NCI-H69 (cell line): ENCODE measurements at places on chromosomes 6 and 20.

- DNase-seq = peak; percentile 14
Observed at GRCh38 chr20:62142252-62143080, 728 bp downstream of the PSMA7 start.

GRCh38 chr6:84771125-84771755 is 6.8 kb upstream of the TBX18 start:
- no peak for DNase-seq

GRCh38 chr6:13454286-13455221 is 32.8 kb downstream of the GFOD1 start:
- DNase-seq = peak; percentile 14

- DNase-seq = no peak
Observed at GRCh38 chr20:23408957-23409356, 12.3 kb downstream of the NAPB start.

DNA sequence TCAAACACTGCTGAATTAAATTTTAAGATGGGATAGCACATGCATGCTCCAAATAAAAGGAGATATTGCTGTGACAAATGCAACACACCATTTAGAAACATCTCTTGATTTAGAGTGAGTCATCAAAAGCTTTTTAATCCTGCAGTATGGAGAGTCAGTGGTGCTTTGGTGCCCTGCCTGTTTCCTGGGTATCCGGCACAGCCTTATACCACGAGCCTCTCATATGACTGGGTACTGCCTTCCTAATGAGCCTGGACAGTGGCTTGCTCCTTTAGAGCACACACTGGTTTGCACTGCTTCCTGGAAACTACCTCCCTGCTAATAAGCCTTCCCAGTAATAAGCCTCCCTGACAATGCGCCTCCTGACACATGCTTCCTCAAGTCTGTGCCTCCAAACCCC is 65.3 kb upstream of the KCNK16 start:
- no peak for DNase-seq

DNA sequence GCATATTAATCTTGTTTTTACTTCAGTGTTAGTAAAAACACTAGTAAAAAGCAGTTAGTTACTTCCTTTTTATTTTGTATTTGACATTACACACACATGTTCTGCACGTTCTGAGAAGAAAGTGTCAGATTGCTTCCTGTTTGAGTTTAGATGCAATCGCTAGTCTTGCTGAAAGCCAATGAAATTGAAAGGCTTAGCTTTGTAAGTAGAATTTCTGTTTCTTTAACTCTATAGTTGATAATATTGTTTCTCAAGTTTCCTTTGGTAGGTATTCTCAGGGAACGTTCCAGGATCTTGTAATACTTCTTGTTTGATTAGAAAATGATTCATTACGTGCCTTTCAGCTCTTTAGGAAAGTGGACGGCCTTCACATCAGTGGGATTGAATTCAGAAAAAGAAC is 55.0 kb downstream of the CDKAL1 start:
- DNase-seq = no peak

DNA sequence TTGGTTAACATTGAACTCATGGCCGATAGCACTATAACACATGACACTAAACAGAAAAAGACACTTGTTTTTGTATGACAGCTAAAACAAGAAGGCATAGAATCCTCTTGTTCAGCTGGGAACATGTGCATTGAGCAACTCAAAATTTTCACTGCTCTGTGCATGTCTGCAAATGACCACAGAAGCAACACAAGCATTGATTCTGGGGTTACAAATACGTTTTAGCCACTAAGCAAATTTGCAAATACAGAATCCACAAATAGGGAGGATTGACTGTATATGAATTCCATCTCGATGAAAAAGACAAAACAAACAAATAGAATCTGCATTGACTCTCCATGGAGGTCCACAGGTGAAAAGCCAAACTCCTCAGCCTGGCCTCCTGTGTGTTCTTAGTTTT is 31.7 kb downstream of the C6orf132 start:
- DNase-seq = no peak

DNA sequence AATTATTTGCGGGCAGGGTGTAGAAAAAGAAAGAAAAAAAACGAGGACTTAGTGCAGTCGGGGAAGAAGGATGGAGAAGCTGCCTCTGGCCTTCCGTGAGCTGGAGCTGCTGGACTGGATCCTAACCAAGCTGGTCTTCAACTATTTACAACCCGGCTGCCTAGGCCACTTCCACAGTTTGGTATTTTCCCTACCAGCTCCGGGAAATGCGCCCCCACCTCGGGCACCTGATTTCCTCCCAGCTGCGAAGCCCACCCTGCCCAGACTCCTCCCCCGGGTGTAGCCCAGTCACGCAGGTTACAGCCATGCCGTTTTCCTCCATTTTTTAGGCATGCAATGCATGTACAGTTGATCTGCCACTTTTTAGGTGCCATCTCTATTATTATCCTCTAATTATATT is 21.2 kb downstream of the THEMIS start:
- DNase-seq = peak; percentile 99

- DNase-seq = no peak
Observed at GRCh38 chr6:5562277-5562676, 301.0 kb downstream of the FARS2 start.

DNA sequence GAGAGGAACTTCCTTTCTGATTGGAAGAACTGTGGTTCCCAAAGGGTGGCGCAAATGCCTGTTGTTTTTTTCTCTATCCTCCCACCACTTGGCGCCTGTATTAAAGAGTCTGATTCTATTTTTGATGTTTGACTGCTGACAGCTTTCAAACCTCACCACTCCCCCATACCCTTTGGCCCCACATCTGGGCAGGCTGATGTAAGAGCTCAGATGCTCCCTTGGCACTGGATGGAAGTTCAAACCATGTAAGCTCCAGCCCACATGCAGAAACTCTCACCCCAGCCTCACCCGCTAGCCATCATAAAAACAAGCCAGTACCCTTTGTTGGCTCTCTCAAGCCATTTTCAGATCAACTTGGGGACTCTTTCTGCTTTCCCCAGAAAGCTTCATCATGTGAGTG is 20.0 kb upstream of the TMEM14A start:
- DNase-seq = peak; percentile 56

- DNase-seq = no peak
Observed at GRCh38 chr6:1254326-1254725, 57.6 kb upstream of the FOXQ1 start.

DNA sequence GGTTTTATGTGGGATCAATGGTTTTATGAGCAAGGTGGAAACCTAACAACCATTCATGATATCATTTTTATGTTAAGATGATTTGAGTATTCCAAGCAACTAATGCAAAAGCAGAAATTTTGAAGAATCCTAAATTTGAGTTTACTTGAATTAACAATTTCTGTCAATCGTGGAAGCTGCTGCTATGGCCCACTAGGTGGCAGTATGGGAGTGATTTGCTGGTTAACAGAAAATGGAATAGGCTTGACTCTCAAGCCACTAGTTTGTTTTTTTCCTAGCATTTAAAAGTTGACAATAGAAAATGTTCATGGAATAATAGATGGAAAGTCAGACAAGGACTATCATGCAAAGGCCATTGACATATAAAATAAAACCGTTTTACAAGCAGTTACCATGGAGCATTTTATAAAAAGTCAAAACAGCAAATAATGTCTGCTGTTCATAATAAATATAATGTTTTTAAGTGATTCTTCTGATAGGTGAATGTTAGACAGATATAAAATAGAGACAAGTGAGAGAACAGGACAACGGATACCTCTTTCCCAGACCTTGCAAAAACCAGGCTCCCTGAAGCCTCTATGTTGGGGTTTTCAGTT is 43.0 kb upstream of the TMEM200A start:
- peak; percentile 57 for DNase-seq

GRCh38 chr20:25195962-25196785 is 662 bp downstream of the ENTPD6 start:
- peak; percentile 86 for DNase-seq

DNA sequence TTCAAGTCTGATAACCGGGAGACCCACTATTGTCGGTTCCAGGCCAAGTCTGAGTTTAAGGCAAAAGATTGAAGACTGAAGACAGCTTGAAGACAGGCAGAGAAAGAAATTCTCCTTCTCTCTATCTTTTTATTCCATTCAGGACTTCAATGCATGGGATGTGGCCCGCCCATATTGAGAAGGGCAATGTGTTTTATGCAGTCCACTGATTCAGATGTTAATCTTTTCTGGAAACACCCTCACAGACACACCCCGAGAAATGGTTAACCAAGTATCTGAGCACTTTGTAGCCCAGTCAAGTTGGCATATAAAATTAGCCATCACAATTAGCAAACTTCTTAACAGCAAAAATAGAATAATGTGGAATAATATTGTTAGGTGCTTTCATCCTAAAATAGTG is 75.5 kb upstream of the FABP7 start:
- no peak for DNase-seq

DNA sequence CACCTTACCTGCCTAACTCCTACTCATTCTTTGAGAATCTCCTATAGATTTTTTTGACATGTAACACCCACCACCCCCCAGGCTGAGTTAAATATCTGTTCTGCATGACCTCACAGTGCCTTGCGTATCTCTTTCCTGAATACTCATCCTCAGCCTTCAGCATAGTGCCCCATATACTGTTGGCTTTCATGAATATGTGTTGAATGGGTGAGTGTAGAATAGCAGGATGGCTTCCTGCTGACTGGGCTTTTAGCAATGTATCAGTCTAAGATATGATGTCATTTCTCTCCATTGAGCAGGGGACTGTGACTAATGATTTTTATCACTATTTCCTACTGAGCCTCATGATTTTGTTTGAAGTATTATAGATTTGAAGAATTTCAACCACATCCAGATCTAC is 361.6 kb upstream of the MARCKS start:
- DNase-seq = peak; percentile 7

DNA sequence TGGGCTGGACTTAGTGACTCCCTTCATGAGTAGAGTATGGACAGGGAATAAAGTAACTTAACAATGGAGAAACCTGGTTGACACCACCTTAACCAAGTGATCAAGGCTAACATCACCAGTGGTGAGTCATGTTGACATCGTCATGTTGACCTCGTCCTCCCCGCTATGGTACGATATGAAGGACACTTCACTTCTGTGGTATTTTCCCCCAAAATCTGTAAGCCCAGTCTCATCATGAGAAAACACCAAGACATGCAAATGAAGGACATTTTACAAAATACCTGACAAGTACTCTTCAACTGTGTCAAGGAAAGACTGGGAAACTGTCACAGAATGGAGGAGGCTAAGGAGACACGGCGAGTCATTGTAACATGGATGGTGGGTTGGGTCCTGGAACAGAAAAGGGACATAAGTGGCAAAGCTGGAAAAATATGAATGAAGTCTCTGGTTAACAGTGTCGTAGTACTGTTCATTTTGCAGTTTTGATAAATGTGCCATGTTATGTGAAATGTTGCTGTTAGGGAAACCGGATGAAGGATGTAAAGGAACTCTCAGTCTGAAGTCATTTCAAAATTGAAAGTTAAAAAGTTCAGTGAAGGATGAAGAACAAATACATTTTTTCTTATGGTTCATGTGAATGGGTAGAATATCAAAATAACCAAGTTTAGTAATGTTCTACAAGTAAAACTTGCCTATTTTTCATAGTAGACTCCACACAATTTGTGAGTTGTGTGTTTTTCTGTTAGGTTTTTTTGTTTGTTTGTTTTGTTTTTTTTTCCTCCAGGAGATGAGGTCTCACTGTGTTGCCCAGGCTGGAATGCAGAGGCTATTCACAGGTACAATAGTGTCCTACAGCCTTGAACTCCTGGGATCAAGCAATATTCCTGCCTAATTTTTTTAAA is 247.5 kb downstream of the TMEM242 start:
- no peak for DNase-seq
